ENCODE measurements at places on chromosomes 5 and 9.

GRCh38 chr5:133602835-133603380, 9.4 kb downstream of the FSTL4 start:
- DNase-seq: no peak

DNA sequence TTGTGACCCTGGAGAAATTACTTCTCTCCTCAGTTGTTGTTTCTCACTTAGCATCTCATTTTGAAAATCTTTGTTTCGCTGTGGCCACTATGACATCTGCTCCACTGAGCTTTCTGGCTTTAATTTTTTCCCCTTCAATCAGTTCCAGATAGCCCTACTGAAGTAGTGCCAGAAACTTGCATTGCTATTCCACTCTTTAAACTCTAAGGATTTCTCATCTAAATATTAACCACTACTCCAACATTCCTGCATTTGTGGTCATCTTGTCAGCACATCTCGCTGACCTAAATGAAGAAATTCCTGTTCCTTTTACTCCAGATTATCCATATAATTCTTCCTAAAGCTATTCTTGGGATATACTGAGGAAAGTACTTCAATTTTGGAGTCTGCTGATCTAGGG, 15.3 kb upstream of the NOL6 start:
- no peak for DNase-seq

DNA sequence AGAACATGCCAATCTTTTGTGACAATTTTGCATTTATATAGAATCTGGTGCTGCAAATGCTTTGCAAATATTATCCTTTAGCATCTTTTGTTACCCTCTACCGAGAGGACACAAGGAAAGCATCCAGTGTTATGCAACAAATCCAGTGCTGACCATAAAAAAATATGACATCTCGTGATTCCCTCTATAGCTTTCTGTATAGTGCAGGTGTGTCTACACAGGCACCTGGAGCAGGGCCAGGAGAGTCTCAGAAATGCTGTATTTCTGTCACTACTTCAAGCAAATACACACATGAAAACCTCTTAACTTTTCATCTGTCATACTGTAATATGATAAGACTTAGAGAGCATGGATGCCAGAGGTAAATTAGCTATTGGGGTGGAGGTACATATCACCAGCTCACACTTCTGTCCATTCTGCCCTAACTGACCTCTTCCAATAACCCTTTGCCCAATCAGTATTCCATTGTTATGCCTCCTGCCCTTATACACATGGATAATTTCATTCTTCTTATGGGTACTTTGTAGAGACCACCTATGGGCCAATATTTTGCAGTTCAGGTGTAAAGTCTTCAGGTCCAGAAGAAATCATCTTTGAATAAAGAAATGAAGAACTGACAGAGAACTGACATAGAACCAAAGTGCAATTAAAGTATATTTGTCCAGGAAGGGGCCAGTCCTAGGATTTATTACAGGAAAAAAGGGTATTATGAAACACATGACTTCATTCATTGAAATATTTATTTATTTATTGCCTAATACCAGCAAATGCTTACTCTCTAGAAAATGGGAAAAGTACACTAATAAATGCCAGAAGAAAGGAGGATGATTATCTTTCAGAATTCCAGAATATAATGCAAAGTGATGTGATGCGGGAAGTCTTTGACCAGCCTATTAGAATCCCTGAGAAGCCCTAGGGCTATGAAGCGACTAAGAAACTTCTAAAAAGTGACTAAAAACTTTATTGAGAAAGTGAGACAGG, 106.5 kb downstream of the EPB41L4A start:
- no peak for DNase-seq

- DNase-seq: no peak
Measured at GRCh38 chr5:18244309-18244708, 610.0 kb downstream of the TAF11L14 start.

- no peak for DNase-seq
Measured at GRCh38 chr5:163730206-163730756, 224.9 kb downstream of the MAT2B start.

DNA sequence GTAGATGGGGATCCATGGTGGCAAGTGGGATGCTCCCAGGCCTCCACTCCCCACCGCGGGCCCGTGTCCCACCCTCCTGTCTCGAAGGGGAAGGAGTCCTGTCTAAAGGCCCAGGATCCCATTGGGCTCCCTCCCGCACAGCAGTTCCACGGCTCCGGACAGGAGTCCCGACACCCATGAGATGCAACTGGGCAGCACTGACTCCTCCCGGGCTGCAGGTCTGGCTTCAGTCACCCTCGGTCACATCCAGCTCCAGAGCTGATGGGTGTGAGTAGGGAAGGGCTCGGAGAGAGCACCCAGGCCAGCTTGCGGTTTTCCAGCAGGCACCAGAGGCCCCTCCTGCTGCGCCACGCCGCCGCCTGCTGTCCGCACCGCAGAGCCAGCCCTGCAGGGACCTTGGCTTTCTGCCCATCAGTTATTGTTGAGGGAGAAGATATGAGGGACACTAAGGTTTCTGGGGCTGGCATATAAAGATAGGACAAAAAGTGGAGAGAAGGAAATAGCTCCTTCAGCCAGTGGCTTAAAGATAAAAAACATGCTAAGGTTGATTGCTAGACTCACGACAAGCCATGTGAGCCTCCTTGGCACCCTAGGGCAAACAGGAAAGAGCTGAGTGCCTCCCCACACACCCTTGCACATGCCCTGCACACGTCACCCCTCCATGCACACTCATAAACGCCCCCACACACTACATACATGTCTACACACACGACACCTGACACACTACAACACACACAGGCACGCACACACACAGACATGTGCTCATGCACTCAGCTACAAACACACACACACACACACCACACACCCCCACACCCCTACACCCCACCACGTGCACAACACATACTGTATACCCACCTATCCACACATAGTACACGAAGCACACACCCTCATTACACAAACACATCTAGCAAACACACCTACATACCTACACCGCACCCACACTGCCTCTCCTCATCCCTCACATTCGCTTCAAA, 79.0 kb downstream of the AK8 start:
- DNase-seq: no peak

- no peak for DNase-seq
Measured at GRCh38 chr9:34519321-34520020, 3.3 kb downstream of the ENHO start.

- no peak for DNase-seq
Measured at GRCh38 chr9:106878081-106878837, 15.3 kb downstream of the ZNF462 start.

DNA sequence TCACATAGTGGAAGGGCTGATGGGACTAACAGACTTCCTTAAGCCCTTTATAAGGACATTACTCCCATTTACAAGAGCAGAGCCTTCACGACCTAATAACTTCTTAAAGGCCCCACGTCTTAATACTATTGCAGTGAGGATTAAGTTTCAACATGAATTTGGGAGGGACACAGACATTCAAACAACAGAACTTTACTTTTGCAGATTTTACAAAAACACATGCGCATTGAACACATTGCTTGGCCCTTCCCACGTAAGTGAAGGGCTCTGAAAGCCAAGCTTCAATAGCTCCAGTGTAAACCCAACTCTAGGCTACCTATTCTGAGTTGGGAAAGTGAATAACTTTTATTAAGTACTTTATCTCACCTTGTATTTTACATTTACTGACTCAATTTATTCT, 53.8 kb upstream of the DNAH5 start:
- no peak for DNase-seq

- no peak for DNase-seq
Measured at GRCh38 chr5:27598576-27598975, 560.2 kb upstream of the CDH9 start.

- no peak for DNase-seq
Measured at GRCh38 chr5:59008816-59009473, 426.1 kb downstream of the RAB3C start.

DNA sequence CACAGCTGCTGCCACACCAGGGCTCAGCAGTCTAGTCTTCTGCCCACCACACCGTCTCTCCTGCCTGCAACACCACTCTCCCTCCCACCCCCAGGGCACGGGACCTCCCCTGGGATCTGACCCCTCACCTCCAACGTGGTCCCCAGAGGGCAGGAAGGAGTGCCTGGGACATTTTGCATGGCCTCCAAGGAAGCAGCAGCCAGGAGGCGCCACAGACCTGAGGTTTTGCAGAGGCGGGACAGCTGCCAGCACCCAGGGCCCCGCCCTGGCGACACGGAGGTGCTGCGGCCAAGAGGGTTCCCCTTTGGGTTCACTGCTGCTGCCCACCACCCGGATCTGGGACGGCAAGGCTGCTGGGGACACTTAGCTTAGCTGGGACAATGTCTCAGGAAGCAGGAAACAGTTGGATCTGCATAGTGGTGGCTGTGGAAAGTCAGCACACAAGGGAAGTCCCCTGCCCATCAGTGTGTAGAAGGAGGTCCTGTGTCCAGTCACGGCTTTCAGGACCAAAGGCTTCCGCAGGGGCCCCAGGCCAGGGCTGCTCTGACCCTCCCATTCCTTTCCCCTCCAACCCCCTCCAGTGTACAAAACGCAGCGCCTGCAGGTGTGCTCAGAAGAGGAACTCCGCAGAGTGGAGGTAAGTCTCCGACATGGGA, 13.8 kb downstream of the PROP1 start:
- no peak for DNase-seq

GRCh38 chr9:128555180-128555721, 2.9 kb downstream of the SPTAN1 start:
- DNase-seq: peak; percentile 43

GRCh38 chr5:137148159-137148558, 351.0 kb downstream of the SPOCK1 start:
- DNase-seq: no peak

DNA sequence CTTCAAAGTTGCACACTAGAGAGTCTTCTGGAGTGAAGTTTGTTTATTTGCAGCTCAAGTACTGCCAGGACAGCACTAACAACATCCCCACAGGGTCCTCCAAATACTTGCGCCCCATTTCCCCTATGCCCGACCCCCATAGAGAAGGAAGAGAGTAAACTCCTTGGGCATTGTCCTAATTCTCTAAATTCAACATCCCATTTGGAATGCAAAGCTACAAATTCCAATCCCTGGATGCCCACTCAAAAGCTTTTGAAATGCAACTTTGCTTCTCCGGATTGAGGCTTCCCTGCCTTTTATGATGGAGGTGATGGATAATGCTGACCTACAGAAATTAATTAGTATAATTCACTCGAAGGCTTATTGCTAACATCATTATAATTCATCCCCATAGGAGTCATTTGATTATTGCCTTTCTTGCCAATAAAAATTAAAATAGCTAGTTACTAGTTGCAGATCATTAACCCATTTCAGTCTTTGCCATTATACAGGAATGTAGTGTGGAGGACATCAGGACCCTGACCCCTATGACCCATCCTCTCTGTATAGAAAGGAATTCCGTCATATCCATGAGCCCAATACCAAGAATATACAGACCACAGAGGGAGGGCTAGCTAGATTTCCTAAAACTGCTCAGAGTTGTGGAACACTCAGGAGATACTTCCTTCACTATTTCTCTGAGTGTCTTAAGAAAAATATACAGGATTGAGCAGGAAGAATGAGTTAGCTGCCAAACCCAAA, 277.6 kb downstream of the ZNF608 start:
- no peak for DNase-seq

DNA sequence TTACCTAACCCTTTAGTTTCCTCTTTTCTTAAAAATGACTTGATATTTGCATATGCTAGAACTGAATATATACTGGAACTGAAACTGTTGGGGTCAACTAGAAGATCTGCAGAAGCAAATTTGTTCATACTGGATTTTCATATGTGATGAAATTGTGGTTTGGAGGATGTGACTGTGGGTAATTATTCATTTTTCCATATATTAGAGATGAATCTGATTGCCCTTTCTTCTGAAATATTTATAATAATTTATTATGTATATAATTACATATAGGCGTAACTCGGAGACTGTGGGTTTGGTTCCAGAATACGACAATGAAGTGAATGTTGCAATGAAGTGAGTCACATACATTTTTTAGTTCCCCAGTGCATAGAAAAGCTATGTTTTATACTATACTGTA, 149.1 kb downstream of the ATP10B start:
- DNase-seq: no peak

- DNase-seq: no peak
Measured at GRCh38 chr5:150627731-150628545, 12.5 kb upstream of the SYNPO start.

DNA sequence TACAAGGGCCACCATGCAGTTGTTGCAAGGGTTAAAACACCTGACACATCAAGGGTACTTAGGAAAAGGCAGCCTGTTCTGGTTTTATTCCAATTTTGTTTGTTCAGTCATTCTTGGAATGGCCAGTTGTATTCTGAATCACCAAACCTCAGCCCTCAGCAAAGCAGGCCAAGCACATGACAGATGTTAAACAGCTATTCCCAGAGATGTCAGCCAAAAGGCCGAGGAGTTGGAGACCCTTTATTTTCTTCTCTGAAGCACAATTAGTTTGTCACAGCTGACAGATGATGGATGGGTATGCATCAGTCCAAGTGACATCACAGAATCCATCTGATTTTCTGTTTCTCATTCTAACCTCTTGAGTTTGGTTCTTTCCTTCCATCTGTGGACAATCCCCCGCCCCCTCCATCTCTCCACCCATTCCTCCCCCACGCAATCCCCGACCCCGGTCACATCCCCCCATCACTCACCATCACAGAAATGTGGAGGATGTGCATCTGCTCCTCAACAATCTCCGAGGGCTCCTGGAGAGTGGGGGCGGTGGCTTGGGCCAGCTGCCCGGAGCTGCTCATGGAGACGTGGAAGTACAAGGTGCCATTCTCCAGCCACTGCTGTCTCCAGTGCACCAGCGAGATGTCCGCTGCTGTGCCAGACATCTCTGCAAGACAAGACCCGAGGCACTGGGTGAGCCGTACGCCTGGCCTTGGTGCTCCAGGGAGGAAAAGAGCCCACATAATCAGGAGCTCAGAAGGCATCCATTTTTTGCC, 123.8 kb downstream of the ASTN2 start:
- DNase-seq: no peak

DNA sequence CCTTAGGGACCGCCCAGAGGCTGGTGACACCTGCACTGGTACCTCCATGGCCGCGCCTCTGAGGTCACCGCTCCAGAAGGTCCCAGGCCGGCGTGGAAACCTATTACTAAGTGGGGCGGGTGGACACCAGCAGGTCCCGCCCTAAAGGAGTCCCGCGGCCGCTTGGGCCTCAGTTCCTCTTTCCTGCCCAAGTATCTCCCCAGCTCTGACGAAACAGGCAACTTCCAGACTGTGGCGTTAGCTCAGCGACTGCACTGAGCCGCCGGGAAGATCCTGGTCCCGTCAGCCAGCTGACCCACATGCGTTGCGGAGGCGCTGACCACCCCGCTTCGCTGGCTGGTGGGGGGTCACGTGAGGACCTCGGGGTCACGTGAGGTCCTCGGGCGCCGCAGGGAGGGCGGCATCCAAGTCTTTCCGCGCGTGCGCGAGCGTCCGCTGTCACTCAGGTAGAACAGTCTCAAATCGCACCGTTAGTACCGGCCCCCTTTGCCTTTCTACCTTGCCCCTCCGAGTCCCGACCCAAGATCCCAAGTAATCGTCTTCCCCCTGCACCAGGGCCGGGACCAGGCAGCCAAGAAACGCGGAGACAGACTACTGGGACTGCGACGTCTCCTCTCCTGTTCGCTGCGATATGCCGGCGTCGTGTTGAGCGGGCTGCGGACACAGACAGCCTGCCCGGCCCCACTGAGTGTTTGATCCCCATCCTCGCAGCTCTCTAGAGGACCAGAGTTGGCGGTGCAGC, 53.7 kb upstream of the KDM4C start:
- peak; percentile 48 for DNase-seq
